EL (cell line): ENCODE measurements at places on chromosomes 7 and 10.
A peak's percentile ranks its signal among the peaks of the same experiment; 100 is the strongest.

GRCh38 chr7:111264111-111264868 is 173.4 kb downstream of the LRRN3 start:
- no peak for DNase-seq

GRCh38 chr7:44764081-44764480 is 15.4 kb downstream of the ZMIZ2 start:
- DNase-seq = no peak

DNA sequence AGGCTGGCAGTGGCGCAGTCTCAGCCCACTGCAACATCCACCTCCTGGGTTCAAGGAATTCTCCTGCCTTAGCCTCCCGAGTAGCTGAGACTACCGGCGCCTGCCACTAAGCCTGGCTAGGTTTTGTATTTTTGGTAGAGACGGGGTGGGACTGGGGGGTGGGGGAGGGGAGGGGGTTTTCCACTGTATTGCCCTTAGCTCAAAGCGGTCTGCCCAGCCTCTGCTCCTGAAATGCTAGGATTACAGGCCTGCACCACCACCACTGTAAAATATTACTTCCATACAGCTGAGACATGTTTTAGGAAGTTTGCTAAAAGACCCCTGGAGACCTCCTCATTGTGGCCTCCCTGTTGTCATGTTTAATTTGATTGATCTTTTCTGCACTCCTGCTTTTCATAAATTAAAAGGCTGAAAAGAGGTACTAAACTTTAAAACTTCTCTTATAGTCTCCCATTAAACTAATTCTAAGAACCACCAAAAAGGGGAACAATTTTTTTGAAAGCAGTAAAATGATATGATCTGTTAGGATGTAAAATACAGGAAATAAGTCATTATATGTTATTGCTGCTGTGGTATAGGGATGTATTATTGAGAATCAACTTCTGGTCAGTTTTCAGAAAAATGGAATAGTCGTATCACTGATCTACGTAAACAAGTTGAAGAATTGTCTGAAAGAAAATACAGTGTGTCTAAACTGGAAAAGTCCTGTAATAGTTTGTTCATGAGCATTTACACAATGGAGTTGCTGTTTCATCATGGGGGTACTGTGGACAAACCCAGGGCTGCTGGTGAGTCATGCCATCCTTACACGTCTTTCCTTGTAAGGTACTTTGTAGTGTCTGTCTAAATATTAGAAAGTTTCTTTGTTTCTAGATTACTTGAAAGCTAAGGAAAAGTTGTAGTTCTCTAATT is 72.9 kb upstream of the TMEM248 start:
- peak; percentile 49 for DNase-seq

DNA sequence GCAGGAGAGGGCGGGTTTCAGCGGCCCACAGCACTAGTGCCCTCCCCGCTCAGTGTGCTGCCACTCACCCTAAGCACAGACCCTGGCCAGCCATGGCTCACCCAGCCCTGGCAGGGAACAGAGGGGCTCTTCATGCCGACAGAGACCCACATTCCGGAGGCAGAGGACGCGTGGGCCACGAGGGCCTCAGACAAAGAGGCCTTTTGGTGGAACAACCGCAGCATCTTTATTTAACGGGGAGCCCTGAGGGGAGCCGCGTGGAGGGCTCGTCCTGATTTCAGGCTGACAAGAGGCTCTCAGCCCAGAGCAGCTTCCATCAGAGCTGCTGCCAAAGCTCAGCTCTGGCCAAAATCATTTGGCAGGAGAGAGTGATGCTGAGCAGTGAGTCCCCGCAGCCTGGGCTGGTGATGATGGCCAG is 127.8 kb downstream of the SH3PXD2A start:
- DNase-seq = no peak

DNA sequence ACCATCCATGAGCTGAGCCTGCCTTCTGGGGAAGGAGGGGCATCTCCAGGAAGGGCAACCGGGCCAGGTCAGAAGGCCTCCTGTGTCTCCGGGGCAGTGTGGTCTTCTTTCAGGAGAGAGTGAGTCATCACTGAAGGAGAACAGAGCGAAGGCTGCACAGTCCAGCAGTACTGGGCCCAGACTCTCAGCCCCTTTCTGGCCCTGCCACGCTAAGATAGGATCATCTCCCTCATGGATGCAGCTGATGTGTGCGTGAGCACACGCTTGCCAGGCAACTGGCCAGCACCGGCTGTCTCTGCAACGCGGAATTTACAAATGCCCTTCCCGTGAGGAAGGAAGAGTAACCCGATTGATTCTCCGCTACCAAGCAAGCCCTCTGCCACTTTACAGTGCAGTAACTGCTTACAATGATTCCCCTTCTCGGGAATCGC is 328.2 kb downstream of the TNS3 start:
- DNase-seq = peak; percentile 86

DNA sequence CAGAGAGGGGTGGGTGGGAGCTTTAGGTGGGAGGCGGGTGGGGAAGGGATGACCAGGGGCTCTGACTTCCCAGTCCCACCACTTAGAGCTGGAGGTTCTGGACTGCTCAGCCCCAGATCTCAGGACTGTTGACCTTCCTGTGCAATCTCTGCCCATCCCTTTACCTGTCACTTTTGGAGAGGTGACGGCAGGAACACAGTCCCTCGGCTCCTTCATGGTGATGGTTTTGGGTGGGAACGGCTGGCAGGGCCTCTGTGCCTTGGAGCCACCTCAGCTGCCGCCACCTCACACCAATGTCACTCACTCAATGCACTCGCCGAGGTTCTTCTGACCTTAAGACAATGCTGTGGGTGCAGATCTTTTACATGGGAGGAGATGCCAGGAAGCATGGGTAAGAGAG is 49.0 kb downstream of the TMEM270 start:
- DNase-seq = no peak
